ENCODE measurements at places on chromosomes 7 and 10.

DNA sequence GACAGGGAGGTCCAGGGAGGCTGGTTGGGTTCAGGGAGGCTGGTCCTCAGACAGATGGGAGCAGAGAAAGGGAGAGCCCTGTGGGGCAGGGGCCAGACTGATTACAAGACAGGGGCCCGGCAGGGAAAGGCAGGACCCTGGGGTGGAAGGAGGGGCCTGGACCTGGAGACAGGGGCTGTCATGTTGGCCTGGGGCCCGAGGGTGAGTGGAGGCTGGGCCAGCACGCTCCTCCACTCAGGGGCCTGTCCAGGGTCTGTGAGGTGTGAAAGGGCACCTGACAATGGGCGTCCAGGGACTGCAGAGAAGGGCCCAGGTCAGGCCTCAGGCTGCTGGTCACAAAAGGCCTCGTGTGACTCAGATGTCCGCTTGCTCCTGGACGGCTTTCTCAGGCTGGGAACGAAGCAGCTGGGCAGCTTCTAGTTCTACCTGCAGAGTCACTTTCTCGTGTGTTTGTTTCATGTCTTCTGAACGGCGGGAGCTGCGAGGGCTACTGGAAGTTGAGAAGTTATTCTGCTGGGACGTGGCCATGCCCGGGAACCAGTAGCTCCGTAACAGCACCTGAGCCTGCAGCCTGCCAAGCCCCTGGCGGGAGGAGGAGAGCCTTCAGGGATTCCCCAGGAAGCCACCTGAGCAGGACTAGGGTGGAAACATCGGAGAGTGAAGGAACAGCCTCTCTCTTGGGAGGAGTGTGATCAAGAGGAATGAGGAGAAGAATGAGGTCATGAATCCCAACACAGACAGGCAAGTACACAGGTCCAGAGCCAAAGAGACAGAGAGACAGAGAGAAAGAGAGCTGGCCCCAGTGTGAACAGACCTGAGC lies 65.8 kb downstream of the KLF6 start:
- no peak for DNase-seq

- DNase-seq: peak; percentile 50
These were observed 2.2 kb downstream of the CRTAC1 start for GRCh38 chr10:98028168-98028770.

GRCh38 chr10:118209215-118209614 lies 132.9 kb downstream of the FAM204A start:
- DNase-seq: no peak

DNA sequence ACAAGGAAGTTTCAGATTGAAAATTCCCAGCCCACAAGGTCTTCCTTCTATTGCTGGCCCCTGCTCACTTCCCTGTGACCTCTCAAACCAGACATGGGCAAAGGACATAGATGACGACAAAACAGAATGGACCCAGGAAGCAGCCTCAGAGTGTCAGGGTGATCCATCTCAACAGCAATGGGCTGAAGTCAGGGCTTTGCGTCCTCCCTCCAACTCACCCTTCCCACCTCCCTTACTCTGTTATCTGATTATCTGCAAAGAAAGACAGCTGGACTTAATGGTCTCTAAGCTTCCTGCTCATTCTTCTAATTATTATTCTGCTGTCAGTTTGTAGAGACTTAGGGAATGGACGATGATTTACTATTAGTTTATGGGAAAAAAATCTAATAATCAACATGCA lies 115.9 kb downstream of the PIP4K2A start:
- DNase-seq: peak; percentile 28

DNA sequence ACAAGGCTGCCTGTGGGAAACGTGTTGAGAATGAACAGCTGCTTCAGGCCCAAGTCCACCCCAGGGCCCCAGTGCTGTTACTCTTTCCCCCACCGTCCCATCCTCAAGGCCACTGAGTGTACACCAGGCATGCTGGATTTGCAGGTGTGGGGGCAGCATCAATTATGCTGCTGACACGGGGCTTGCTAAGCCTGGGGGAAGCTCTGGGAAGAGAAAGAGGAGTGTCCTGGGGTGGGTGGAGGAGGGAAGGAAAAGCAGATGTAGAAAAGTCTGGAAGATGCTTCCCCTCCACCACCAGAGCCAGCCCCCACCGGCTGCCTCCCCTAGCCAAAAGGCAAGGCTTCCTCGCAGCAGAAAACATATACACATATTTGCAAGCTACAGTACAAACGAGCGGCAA lies 153.9 kb downstream of the CDH23 start:
- no peak for DNase-seq

- no peak for DNase-seq
These were observed 754.3 kb downstream of the LRMDA start for GRCh38 chr10:76185471-76186301.

- DNase-seq: no peak
These were observed 342.3 kb upstream of the NRP1 start for GRCh38 chr10:33676606-33677339.

DNA sequence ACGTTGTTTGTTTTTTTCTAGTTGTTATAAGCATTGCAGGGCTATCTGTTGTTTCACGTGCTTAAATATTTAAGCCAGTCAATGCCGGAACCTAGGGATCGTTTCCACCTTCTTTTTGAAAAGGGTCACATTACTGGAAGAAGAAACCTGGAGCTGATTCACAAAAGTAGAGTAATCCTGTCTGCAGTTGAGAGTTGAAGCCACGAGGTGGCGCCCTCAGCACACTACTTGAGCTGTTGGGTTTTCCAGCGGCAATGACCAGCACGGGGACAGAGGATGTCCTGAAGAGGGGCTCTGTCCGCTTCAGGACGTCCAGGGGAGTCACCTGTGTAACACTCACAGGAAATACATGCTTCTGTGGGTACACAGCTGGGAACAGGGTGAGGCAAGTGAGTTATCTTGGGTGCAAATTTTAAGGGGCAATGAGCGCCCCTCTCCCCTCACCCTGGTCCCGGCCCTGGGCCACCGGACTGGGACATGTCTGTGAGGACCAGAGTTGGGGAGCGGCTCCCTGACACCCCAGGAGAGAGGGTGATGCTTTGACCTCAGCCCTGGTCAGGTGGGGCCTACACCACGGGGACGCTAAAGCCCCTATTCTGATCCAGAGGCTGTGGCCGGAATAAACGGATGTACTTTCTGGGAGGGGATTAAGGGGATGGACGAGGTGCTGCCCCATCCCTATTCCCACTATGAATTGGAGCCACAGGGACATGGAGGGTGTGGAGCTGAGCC lies 26.3 kb upstream of the WDFY4 start:
- peak; percentile 69 for DNase-seq

- DNase-seq: peak; percentile 26
These were observed 1.3 kb downstream of the MKI67 start for GRCh38 chr10:128124813-128125403.

Measured in EL (cell line).